ENCODE measurements at places on chromosomes 3 and 15.

GRCh38 chr15:39018966-39019365, 454.4 kb upstream of the RASGRP1 start:
- no peak for DNase-seq

DNA sequence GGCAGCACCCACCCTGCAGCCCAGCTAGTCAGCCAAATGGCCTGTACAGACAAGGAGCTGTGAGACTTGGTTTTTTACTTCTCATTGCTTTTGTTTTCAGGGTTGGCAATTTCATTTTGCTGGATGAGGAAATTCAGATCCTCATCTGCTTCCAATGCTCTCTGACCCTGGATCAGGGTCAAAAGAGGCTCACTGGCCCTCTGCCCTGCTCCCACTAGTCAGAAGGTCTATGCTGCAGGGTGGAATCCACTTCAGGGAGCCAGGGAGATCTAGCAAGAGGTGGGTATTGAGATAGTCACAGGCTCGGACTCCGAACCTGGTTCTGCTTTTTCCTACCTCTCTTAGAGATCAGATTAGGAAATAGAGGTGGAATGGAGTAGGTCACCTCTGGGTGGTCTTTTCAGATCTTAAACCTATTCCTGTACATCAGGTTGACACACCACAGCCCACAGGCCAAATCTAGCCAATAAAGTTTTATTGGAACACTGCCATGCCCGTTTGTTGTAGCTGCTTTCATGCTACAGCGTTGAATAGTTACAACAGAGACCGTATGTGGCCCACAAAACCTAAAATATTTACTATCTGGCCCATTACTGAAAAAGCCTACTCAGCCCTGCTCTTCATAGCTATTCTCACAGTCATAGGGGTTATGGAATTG, 26.4 kb upstream of the GLCE start:
- no peak for DNase-seq

GRCh38 chr15:57322602-57323250, 53.6 kb upstream of the CGNL1 start:
- no peak for DNase-seq

GRCh38 chr15:47890397-47891150, 173.3 kb downstream of the SEMA6D start:
- no peak for DNase-seq
